ENCODE measurements at places on chromosomes 4 and X.

DNA sequence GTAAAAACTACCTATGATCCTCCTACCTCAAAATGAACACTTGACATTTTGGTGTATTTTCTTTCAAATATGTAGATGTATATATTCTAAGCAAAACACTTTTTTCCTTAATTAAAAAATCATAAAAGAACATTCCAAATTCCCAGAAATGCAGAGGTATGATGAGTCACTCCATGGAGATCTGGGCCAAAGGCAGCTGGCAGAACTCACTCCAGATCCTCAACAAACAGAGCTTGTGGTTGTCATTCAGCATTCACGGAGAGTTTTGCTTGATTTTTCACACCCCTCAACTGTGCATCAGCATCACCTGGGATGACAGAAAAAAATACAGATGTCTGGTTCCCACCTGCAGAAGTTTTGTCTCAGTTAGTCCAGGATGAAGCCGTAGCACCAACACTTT, 144.6 kb downstream of the KIT start:
- no peak for DNase-seq

DNA sequence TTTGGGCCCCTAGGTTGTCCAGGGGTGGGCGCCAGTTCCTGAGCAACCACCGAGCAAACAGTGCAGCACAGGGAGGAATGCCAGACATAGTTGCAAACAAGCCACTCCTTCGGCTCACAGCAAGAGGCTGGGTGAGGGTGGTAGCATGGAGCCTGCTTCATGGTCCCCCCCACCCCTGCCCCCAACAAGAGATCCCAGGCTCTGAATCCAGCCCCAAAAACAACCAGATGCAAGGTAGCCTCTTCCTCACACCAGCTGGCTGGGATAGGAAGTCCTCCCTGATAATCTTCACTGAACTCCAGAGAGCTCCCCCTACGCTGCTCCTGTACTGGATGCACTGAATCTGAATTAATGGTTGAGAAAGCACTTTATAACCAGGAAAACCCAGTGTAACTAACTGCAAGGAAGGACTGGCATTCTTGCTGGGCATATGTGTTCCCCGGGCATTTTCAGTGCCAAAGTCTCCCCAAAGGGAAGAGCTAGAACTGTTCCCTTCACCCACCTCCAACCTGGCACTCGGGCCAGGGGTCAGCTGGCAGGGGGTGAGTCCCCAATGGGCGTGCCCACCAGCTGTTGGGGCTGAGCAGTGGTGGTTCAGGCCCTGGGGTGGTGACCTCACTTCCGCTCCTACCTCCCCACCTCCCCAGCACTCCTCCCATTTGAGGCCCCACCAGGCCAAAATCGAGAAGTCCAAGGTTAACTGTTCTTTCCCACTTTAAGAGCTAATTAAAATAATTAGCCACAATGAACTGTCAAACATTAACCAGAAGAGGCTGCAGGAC, 1.5 kb downstream of the ELF4 start:
- no peak for DNase-seq

DNA sequence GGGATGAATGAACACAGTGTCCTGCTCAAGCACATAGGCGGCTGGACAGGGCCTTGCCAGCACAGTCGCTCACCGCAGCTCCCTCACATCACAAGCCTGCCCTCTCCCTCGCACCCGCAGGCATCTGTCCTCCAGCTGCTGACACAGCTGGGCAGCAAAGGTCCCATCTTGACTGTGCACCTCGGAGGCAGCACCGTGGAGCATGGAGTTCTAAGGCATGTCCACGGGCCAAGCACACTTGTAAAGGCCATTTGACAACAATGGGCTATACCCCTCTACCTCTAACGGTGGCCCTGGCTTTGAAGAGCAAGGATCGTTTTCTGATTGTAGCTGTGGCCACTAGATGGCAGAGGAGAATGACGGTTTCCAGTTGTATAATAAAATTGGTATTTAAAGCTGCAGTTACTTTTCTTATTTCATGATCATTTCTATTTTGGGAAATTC, 53.8 kb downstream of the APLN start:
- no peak for DNase-seq

GRCh38 chrX:17042037-17042436, 95.6 kb downstream of the REPS2 start:
- no peak for DNase-seq

DNA sequence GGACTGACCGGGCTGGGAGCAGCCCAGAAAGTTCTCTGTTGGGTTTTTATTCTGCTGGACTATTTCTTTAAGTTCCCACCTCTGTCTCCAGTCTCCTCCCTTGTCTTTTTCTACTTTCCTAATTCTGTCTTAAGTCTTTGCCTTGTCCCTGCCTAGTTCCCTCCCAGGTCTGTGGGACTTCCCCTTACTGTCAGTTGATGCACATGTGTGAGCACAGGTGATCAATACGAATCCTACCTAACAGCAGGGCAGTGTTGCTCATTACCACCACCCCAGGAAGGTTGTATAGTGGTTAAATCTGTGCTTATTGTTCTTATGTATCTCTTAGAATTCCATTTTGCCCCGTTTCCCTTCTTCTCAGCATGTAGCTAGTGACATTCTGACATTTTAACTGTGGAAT, 62.1 kb downstream of the GALNTL6 start:
- DNase-seq: no peak

DNA sequence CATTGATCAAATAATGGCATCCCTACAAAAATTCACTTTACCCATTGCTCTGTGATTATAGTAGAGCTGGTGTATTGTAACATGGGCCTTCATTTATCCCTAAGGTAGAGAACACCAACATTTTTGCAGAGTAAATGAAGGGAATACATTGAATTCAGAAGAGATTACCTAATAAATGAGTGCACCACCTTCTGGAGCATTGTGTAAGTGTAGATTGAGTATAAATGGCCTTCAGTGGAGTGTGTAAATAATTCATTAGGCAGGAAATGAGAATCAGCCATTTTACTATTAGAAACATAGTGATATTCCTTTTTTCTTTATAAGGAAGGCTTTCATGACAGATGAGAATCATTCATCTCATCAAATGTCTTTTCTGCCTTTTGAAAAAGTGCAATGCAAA, 155.8 kb downstream of the FAM47B start:
- no peak for DNase-seq

DNA sequence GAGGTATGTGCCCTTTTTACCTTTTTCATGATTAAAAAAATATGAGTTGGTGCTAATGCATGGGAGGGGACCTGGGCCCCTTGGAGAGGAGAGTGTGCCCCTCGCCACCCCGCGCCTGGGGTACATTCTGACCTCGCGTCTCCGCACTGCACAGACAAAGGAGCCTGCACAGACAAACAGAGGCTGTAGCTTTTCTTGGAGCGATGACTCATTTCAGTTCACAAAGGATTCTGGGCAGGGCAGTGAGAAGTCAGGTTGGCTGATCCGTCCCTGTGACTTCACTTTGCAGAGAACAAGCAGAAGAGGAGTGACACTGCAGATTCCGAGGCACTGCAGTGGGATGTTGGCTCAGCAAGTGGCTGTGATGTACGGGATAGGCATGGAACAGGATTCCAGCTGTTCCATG, 82.9 kb downstream of the STOX2 start:
- DNase-seq: peak; percentile 17

All from brain pericyte (primary cell).